Stimulated activated CD4-positive, alpha-beta T cell treated with anti-CD3 and anti-CD28 coated beads, TNF-alpha, amount 100 ng/mL, for 1 hour (primary cell): ENCODE measurements at places on chromosomes 1 and 21.

GRCh38 chr1:75980972-75981897, 49.0 kb upstream of the ASB17 start:
- no peak for DNase-seq

DNA sequence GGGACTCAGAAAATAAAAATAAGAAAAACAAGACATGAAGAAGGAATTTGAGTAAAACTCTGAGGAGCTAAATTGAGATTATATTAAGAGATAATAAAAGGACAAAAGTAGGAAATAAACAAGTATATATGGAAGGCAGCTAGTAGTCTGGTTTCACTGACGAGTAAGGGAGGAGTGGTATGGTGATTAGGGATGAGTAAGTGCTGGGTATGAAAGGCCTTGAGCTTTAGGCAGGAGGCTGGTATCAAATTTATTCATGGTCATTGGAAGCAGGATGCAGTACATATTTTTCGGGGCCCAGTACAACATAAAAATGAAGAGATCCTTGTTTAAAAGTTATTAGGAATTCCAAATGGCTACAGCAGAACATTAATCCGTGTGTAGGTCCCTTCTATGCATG, 789.7 kb upstream of the PRMT6 start:
- no peak for DNase-seq

DNA sequence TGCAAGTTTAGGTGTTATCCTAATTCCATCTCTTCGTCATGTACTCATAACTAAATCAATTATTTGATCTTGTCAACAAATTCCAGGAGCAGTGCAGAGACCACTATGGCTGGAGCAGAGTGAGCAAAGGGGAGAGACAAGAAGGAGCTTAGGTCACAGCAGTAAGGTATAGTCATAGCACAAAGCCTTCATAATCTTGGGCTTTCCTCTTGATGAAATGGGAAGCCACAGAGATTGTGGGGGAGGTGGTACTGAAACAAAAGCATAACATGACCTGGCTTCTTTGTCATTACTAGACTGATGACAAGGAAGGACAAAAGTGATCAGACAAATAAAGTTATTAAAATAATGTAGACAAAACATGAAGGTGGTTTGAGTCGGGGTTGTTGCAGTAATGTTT, 60.1 kb upstream of the PTGS2 start:
- DNase-seq, result no peak

DNA sequence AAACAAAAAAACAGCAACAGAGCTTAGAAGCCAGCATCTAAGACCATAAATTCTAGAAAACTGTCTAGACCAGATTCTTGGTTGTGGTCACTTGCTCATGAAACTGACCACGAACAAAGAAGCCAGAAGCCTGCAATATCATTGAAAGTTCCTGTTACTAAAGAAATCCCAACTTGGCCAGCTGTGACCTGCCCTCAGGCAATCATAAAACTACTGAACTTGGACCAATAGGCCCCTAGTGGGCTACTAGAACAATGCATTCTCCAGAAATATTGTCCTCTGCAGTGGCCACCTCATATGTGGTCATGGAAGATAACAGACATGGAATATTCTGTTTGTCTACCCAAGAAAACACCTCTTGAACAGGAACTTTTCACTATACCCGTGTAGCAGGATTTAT, 87.7 kb downstream of the SPATA17 start:
- no peak for DNase-seq

DNA sequence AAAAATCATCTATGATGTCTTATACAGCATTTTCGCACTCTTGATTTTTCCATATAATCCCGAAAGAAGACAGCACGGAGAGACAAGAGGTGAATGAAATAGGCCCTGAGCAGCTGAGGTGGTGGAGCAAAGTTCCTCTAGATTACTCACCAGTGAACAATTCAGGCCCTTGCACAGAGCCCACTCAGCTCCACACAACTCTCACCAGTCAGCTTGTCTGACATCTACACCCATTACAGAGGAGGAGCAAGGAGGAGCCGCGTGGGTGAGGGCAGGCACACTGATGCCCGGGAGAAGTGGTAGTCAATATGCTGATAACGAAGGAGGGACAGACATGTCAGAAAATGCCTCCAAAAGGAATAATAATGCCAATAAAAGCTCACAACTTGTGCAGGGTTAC, 59.9 kb downstream of the DNM3 start:
- no peak for DNase-seq
